HFFc6 (cell line): ENCODE measurements at places on chromosomes 1 and 21. TPM values are rescaled to one million over a fixed set of nuclear protein-coding genes. Genes with fewer than 3 reads are reported as not detected.

The FAM131C gene
- 0.26 to 0.84 TPM (median 0.44 TPM) in 3 replicates for total RNA-seq

The FMO5 gene
- 0.30 TPM in 1 of 3 replicates, not detected in the others for total RNA-seq

The DMBX1 gene
- total RNA-seq: not detected in 3 replicates

The SKI gene
- total RNA-seq: 63.7 and 66.0 TPM in 2 replicates

GRCh38 chr1:214074477-214074876, 86.7 kb downstream of the PROX1 start:
- no peak for DNase-seq

DNA sequence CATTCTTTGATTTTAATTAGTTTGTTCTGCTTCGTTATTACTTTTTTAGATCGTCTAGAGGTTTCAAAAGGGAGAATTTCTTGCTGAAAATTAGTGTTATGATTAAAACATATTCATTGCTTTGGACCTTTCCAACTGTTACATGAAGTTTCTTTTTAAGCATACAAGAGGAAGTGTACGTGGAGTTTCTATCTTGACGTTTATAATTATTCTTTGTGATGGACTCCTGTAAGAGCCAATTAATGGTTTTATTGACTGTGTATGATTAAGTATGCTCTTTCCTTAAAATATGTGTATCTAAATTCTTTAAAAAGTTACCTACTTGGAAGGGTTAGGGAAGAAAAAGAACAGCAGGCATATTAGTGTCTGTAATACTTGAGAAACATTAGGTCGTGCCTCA, 37.8 kb downstream of the SPEN start:
- no peak for DNase-seq

GRCh38 chr1:182631053-182631677, 27.0 kb upstream of the RGS16 start:
- DNase-seq: no peak

- DNase-seq: peak; percentile 94
Observed at GRCh38 chr21:38768471-38769063, 37.2 kb upstream of the ETS2 start.

DNA sequence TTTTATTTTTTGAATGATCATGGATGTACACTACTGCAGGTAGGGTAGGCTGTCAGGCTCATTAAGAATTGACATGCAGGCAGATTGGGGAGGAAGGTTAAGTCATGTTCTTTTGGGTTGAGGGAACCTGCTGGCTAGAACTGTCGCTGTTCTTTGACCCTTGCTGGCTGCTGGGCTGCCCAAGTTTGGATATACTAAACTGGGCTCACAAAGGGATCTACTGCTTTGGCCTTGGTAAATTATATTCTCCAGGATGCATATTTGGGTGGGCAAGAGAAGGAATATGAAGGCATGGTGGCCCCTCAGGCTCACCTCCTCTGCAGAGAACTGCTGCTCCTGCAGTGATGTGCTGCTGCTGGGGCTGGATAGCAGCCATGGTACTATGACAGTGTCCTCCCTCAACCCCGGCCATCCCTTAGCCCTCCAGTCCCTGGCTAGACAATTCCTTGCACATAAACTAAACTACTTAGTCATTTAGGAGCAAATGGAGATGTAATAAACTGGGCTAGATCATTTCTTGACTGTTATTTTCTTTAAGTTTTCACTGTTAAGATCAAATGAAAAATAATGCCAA, 6.1 kb downstream of the ATP1A1 start:
- DNase-seq: no peak

DNA sequence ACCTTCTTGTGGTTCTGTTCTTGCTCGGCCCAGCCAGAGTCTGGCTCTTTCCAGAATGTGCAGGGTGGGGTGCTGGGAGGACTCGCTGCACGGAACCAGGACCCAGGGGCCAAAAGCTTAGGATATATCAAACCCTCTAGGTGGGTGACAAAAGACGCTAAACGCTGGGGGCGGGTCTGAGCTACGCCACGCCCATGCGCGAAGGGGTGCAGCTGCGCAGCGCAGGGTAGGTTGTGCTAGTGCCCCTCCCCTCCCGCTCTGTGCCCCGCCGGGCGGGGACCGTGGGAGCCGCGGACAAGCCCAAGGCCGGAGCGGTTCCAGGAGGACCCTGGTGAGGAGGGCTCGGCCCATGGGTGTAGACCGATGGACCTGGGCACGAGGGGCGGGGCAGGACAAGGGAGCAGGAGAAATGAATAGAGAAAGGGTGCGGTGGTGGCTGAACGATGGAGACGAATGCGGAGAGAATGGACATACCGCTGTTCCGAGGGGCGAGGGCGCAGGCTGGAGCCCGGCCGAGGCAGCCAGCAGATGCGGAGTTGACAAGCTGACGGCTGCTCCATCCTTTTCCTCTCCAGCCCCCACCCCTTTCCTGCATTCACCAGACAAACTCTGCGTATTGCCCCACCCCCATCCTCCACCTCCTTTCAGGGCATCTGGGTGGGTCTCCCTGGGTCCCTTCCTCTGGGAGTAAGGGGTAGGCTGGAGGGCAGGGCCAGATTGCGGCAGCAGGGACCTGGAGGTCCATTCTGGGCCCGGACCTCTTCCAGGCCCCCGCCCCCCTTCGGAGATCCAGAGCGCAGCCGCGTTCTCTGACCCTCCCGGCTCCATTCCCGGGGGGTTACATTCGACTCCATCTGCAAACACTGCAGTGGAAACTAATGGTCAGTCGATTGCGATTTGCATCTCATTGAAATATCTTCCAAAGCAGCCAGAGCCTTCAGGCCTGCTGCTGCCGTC, at the start of gene RUSC1:
Gene RUSC1, plus strand, starts transcription at position 234 of the 957 bp plus-strand sequence. CDS start 880 bp downstream, outside the sequence.
- DNase-seq: peak; percentile 27

DNA sequence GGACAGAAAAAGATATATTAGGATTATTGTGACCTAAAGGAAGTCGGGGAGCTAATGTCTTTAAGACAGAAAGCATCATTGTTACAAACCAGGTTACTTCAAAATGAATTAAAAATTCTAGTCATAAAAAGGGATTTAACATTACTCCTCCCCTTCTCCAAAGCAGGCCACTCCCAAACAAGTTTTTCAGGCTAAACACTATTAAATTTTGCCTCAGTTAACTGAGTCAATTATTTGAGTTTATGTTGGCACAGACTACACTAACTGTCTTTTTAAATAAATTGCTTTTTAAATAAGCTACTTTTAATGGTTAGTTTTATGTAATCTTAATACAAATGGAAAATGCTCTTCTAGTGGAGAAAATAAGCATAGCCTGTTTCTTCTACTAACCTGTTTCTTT, 395.0 kb upstream of the DUSP10 start:
- DNase-seq: no peak

DNA sequence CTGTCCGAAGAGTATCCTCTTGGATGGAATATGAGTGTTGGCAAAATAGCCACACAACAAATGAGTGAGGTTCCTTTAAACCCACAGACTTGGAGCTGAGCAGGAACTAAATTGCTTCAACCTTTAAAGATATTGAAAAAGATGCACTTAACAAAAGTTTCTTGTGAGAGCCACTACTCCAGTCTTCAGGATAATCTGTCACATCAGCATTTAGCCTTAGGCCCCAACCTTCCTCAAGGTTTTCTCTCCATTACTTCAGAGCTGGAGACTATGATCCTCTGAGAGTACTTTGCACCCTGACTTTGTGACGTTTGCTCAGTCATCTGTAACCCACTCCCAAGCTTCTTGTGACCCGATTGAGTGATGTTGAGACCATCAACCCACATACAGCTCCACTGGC, 212.8 kb downstream of the LRRC40 start:
- no peak for DNase-seq

- DNase-seq: peak; percentile 44
Observed at GRCh38 chr1:113804421-113805255, 7.6 kb downstream of the RSBN1 start.

DNA sequence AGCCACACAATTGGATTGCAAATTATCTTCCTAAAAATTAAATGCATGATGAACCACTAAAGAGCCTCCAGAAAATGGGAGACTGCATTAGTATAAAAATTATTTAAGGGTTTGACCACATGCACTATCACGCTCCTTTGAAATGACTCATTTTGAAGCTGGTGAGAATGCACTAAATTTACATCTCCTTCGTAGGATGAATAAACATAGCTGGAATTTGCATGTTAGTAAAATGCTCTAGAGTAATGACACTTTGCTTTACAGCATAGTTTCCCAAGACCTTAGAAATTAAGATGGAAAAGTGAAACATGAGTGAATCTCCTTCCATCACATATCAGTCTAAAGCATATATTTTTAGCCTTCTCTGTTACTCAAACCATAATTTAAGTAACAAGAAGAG, 2.4 kb downstream of the PLPPR4 start:
- DNase-seq: peak; percentile 84

DNA sequence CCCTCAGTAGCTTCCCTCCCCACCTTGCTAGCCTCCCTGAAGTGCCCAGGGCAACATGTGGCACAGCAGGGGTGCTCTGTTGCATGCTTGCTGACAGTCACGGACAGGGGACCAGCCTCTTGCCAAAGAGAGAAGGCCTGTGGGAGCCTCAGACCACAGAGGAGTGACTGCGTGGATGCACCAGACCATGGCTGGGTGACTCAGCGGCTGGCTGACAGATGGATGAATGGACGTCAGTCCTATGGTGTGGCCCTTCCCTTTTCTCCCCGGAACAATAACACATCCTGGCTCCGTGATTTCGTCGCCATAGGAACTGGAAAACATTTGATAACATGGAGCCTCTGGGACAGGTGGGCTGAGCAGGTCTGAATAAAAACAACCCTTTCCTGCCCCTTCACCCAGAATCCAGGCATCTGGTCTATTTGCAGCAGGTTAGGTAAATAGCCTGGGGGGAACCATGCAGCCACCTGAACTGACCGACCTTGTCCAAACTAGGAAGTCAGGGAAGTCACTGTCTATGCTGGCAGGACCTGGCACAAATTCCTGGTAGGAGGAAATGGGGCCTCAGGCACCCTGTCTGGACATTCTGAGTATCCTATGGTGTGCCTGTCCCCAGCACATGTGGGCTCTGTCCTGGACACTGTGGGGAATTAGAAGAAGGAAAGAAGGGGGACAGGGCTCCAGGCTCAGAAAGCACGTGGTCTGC, 53.3 kb downstream of the NENF start:
- DNase-seq: peak; percentile 91

DNA sequence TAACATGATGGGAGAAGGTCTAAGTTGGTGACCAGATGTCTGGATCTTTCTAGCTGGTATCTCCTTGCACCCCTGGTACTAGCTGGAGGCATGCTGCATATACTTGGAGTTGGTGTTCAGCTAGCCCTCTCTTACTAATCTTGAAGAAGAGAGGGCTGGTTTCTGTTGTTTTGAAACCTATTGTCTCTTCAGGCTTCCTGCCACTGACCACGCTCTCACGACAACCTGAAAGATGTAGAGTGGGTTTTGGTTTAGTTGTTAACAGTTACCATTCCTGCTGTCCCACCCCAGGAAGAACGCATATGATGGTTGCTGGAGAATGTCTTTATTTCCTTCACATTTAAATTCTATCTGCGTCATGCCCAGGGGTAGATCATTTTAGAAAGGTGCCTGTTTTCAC, 3.6 kb downstream of the MAN1C1 start:
- DNase-seq: no peak

- peak; percentile 96 for DNase-seq
Observed at GRCh38 chr1:64933296-64934070, 32.9 kb downstream of the JAK1 start.

DNA sequence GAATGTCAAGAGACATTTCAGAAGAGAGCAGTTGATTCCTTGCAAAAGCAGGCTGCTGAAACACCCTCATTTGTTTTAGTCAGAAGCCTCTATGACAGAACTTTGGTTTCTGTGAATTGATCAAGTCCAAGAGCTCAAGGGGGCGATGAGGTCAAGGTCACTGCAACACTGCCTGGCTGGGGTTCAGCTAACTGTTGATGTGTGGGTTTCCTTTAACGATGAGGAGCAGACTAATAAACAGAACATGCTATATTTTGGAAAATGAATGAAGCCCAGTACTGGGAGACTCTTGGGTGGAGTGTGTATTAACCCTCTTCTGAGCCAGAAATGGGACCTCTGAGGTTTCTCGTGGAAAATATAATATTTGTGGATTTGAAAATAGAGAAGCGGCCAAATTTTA, 109.3 kb downstream of the ZC3H11B start:
- no peak for DNase-seq
